Natural killer cell (primary cell): ENCODE measurements at places on chromosomes 6 and 20. TPM values are rescaled to one million over a fixed set of nuclear protein-coding genes. Genes with fewer than 3 reads are reported as not detected.

DNA sequence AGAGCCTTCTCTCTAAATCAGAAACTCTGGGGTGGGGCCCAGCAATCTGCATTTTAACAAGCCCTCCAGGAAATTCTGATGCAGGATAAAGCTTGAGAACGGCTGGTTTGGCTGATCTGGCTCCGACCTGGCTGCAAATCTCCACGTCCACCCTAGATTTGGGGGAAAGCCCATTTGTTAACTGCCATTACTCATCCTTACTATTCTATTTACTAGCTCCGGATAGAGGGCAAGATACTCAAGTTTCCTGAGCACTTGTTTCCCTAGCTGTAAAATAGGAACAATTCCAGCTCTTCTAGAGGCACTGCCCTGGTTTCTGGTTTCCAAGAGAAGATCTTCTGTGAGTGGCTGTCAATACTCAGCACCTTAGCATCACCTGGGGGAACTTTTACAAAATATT lies 44.4 kb downstream of the DAAM2 start:
- no peaks in the 10 kb centered on the region for H3K4me1 ChIP-seq
- H3K36me3 ChIP-seq = no peaks in the 10 kb centered on the region
- DNase-seq = no peak
- no peaks in the 10 kb centered on the region for H3K27me3 ChIP-seq

DNA sequence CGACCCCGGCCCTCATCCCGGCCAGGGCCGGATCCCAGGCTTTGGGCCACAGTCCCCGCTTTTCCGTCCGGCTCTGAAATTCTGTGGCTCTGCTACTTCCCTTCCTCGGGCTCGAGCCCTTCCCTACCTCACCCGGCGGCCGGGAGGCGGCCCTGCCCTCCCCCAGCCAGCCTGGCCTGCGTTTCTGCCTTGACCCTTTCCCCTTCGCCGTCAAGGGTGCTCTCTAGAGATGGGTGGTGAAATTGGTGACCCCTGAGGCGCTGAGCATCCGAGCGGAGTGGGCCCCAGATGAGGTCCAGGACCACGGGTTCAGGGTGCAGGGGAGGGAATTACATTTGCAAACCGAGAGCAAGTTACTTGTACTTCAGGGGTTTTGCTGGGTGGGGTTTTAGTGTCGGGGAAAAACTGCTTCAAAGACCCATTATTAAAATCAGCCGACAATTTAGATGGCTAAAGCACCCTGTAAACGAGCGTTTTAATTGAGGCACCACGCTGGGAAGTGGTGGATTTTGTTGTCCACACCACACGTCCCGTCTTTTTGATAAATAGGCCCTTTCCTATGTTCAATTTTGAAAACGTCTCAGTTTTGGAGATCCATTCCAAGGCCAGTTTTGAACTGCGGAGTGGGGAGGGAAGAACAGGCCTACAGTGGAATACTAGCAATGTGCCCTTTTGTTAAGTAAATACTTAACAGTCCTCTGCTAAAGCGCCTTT lies 9.9 kb downstream of the TFAP2A start:
- peaks cover 13% of the 10 kb centered on the region for H3K4me1 ChIP-seq
- peaks cover 58% of the 10 kb centered on the region for H3K27me3 ChIP-seq
- peak overlapping the region; percentile 41 for H3K4me3 ChIP-seq
- no peak for DNase-seq
- no peaks in the 10 kb centered on the region for H3K36me3 ChIP-seq
- peak overlapping the region; percentile 61 for H3K27ac ChIP-seq

GRCh38 chr20:22680031-22680740 lies 95.8 kb upstream of the FOXA2 start:
- H3K36me3 ChIP-seq = no peaks in the 10 kb centered on the region
- H3K27me3 ChIP-seq = no peaks in the 10 kb centered on the region
- no peaks in the 10 kb centered on the region for H3K4me1 ChIP-seq

- no peaks in the 10 kb centered on the region for H3K36me3 ChIP-seq
- H3K27me3 ChIP-seq = no peaks in the 10 kb centered on the region
- no peak overlapping the region for H3K4me3 ChIP-seq
- DNase-seq = no peak
- no peaks in the 10 kb centered on the region for H3K4me1 ChIP-seq
Measured at GRCh38 chr20:48282591-48283228, 497.4 kb upstream of the SULF2 start.

DNA sequence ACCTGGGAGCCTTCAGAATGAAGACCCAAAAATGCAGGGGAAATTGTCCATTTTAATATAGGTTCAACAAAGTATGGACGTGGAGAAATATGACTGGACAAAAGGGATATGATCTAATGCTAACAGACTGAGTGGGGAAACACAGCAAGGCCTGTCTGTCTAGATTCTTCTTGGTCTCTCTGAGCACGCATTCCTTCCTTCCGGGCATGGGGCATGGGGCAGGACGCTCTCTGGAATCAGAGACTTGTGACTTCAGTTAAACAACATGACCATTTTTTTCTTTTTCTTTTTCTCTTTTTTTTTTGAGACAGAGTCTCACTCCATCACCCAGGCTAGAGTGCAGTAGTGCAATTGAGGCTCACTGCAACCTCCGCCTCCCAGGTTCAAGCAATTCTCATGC lies 31.9 kb downstream of the ZBTB2 start:
- H3K27me3 ChIP-seq = no peaks in the 10 kb centered on the region
- H3K36me3 ChIP-seq = peaks cover 20% of the 10 kb centered on the region
- no peak overlapping the region for H3K4me3 ChIP-seq
- no peak overlapping the region for H3K27ac ChIP-seq
- DNase-seq = no peak

DNA sequence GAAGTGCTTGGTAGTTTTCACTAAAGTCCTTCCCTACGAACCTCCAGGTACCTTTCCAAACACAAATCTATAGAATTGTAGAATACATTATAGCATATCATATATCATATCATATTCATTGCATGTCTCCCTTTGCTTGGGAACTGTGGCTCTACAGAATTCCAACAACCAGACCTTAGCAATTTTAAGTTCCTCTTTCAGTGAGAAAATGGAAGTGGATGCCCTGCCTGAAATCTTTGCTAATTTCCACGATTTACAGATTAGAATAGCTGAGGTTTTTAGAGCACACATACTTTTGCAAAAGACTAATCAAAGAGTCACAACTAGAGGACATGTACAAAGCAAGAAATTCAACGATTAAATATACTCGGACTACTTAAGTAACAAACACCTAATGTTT lies 78.6 kb downstream of the TNFRSF21 start:
- no peak for DNase-seq
- no peaks in the 10 kb centered on the region for H3K27me3 ChIP-seq

The GRM4 gene
- total RNA-seq = not detected

The LCA5 gene
- not detected for total RNA-seq
